Activated CD8-positive, alpha-beta memory T cell treated with anti-CD3 and anti-CD28 coated beads for 1 hour (primary cell): ENCODE measurements at places on chromosomes 4 and X.

- no peak for DNase-seq
These were observed 372.3 kb downstream of the TMA16 start for GRCh38 chr4:163866728-163867315.

DNA sequence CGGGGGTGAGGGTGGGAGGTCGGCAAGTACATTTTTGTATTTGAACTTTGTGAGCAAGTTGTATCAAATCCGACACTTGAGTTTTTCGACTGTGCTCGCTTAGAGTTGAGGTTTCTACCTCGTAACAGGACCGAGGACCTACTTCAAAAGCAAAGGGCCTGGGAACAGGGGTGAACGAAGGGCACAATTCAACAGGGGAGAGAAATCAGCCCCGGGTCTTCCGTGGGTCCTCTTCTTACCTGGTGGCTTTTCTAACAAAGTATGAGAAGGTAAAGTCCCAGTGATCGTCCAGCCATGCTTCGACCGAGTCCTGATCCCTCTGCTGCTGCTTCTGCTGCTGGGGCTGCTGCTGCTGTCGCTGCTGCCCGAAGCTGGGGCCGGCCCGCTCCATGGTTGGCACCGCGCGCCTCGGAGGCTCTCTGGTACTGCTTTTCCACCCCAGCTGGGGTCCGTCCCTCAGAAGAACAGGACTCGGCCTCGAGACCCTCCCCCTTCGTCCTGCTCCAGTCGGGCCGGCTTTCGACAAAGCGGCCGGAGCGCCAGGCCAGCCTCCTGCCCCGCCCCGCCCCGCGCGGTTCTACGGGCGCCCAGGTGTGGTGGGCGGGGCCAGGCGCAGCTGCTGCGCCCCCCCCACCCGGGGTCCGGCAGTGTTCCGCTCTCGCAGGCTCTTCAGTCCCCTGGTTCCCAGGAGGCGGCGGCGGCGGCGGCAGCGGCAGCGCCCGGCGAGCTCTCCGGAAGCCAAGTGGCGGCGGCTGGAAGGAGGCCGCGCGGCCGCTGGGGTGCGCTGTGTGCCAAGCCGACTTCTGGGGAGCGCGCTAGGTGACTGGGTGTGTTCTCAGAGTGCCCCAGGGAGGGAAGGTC is at the start of gene PDE5A:
PDE5A (minus strand) TSS at position 524 of the 861 bp plus-strand sequence; CDS start at position 391, 133 bp downstream.
- no peak for DNase-seq

- no peak for DNase-seq
These were observed 835 bp downstream of the TMEM185A start for GRCh38 chrX:149630681-149631233.

GRCh38 chr4:143307531-143307930 is 29.1 kb upstream of the GAB1 start:
- DNase-seq: no peak

GRCh38 chr4:3677748-3678070 is 88.5 kb upstream of the ADRA2C start:
- DNase-seq: no peak

- no peak for DNase-seq
These were observed 452.1 kb downstream of the STPG2 start for GRCh38 chr4:97691111-97691605.

DNA sequence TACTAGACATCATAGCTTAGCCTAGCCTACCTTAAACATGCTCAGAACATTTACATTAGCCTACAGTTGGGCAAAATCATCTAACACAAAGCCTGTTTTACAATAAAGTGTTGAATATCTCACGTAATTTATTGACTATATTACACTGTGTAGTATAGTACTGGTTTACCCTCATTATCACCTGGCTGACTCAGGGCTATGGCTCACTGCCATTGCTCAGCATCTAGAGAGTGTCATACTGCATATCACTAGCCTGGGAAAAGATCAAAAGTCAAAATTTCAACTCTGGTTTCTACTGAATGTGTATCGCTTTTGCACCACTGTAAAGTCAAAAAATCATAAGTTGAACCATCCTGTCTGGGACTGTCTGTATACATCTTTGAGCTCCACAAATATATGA is 78.6 kb downstream of the CEP44 start:
- DNase-seq: no peak

- DNase-seq: no peak
These were observed 16.5 kb upstream of the SYNPO2 start for GRCh38 chr4:118872181-118872580.

- no peak for DNase-seq
These were observed 181.4 kb downstream of the DKK2 start for GRCh38 chr4:106854569-106855351.

GRCh38 chrX:102964940-102965339 is 27.9 kb downstream of the RAB40AL start:
- DNase-seq: no peak

- no peak for DNase-seq
These were observed 36.7 kb upstream of the SLC25A4 start for GRCh38 chr4:185106353-185106752.

GRCh38 chr4:85707611-85708010 is 232.7 kb downstream of the ARHGAP24 start:
- DNase-seq: no peak

DNA sequence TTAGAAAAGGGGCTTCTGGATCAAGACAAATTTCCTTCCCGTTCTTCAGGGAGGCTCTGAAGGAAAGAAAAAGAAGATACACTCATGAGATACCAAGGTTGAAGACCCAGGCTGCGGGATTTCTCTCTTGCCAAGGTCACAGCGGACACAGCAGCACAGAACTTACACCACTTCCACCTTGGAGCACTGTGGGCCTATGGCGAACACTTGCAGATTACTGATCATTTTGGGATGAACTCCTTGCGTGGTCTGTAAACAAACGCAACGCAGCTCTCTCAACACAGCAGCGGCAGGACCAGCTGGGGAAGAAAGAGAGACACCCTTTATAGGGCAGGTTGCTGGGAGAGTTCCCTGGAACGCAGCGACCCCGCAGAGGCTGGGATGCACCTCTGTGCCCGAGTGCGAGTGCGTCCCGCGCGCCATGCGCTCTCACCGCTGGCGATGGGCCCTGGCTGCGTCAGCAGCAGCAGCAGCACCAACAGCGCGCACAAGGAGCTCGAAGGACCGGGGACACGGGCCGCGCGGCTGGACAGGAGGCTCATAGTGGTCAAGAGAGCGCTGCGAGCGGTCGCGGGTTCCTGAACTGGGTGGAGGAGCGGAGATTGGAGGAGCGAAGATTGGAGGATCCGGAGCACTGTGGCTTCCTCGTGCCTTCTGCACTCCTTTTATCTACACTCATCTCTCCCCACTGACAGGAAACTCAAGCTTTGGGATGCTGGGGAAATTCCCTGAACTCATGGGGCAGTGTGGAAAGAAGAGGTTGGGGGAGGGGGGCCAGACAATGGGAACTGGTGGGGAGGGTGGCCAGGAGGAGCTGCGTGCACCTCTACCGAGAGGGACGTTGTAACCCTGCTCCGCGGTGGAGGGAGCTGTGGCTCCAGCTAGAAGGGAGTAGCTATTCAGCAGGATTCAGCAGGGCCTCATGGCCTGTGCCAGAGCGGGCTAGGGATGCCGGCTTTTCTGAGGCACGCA is at the start of gene CXCL5:
CXCL5 (minus strand) TSS at position 638 of the 972 bp plus-strand sequence; CDS start at position 542, 96 bp downstream.
- no peak for DNase-seq

DNA sequence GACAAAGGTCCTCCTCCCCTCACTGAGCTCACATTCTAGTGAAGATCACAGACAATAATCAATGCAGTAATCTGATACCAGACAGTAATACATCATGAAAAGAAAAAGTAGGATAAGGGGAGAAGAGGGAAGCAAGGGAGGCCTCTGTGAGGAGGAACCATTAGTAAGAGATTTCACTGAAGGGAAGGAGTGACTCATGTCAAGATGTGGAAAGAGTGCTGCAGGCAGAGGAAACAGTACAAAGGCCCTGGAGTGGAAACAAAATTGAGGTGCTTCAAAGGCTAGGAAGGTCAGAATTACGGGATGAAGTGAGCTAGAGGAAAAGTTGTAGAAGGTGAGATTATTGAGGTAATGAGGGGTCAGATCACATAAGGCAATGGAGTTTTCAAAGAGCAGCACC is 38.1 kb downstream of the LAMTOR3 start:
- no peak for DNase-seq

DNA sequence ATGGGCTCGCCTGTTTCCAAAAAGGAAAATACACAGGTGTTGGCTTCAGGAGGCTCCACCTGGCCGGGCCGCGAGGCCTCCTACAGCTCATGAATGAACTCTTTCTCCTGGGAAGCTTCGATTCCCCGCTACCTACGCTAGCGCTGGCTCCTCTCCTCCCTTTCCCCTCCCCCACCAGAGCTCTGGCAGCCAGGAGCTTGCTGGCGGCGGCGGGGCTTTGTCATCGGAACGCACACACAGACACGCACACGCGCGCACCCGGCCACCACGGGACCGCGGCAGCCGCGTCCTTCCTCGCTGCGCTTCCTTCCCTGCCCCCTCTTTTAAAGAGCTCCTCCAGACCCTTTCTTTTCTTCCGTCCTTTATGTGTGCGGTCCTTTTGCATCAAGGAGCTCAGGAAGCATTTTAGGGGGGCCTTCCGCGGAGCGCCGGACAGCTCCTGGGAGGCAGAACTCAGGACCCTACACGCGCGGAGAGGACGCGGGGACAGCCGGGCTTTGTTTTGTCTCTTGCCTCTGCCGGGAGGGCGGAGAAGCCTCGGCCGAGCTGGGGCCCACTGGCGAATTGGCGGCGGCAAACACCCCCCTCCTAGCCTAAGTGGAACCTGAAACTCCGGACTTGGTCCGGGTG is 70.2 kb upstream of the BCOR start:
- no peak for DNase-seq

DNA sequence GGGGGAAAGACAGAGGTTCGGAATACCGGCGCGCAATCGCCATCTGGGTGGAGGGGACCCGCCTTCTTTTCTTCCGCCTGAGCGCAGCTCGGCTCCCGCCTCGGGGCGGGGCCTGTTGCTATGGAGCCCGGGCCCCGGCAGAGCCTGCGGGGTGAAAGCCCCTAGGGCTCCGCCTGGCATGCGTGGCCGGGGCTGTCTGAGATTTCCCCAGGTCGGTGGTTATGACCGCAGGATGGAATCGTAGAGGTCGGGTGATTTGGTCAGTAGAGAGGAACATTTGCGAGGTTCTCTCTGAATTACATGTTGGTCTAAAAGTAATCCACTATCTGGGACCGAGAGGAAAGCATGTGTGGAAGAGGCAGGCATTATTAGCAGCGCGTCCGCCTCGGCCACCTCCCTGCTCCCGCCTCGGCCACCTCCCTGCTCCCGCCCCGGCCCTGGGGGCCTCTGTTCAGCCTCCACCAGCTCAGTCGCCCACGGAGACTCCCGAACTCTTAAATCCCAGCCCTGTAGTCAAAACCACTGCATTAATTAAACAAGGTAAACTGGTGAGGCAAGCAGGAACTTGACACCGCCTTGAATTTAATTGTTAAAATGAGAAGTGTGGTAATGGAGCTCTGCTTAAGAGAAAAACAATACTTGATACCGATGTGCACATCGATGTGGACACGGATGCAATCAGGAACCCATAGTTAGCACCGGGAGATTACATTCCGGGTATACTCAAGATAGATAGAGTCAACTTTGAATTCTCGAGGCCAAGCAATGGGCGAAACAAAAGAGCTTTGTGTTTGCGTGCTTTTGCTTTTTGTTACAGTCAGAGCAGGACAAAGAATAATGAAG is 45.2 kb downstream of the TRIM2 start:
- DNase-seq: peak; percentile 43

DNA sequence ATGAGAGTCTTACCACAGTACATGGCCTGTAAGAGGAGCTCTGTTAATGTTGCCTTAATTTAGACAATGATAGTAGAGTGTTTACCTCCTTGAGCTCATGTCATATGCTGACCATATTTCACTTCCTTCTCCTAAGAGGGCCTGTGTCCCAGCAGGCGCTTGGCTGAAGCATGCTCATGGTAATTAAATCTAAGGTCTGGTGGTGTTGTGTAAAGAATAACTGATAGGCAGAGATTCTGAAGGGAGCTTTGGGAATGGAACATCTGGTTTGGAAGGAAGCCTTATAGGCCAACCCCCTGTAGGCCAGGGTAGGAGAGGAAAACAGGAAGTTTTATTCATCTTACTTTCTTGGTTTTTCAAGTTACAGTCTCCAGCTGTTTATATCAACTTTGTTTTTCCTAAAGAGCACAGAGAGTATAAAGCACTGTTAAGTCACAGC is 300.2 kb downstream of the USP46 start:
- no peak for DNase-seq

DNA sequence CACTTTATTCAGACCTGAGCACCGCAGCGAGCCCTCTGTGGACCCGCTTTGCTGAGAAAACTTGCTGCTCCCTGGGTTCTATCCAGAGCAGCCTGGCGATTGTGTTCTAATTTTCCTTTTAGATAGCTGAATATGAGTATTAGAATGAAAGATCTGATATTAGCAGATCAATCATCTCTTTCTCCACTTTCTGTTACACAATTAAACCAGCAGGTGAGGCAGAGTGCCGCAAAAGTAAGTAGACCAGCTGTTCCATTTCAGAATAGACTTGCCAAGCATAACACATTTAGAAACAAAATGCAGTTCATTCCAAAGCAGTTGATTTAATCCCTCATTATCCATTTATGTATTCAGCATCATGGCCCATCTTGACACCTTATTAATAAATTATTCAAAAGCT is 58.6 kb downstream of the PALLD start:
- no peak for DNase-seq

GRCh38 chr4:19254486-19254885 is 997.2 kb upstream of the SLIT2 start:
- no peak for DNase-seq

GRCh38 chr4:154916068-154916467 is 135.0 kb downstream of the RBM46 start:
- no peak for DNase-seq

DNA sequence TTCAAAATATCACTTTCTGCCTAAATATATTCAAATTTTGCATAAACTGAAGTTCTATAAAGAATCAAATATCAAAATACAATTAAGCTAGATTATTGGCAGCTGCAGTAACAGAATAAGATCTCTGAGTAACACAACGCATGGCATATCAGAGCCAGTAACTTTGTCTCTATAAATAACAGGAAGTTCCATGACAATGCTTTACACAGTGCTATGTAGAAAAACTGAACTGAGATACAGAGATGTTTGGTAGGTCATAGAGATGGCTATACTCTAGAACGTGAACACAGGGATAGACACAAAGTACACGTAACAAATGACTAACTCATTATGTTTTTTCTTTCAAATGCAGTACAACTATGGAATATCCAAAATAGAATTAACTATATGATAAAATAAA is 18.2 kb downstream of the UBE2D3 start:
- DNase-seq: no peak

DNA sequence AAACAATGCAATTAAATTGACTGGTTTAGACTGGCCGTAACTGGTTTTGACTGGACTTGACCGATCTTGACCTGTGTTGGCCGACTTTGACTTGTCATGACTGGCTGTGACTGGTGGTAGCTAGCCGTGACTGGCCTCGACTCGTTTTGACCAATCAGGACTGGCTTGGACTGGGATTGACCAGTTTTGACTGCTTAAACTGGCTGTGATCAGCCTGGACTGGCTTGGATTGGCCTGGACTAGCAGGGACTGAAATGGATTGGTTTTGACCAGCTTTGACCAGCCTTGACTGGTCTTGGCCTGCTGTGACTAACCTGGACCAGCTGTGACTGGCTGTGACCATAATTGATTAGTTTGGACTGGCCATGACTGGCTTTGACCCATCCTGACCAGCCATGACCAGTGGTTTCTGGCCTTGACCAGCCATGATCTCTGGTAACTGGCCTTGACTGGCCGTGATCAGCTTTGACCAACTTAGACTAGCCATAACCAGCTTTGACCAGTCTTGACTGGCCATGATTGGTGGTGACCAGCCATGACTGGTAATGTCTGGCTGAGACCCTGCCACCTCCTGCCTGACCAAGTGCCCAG is 13.1 kb downstream of the SUV39H1 start:
- no peak for DNase-seq
